ENCODE measurements at places on chromosomes 5 and 9.

DNA sequence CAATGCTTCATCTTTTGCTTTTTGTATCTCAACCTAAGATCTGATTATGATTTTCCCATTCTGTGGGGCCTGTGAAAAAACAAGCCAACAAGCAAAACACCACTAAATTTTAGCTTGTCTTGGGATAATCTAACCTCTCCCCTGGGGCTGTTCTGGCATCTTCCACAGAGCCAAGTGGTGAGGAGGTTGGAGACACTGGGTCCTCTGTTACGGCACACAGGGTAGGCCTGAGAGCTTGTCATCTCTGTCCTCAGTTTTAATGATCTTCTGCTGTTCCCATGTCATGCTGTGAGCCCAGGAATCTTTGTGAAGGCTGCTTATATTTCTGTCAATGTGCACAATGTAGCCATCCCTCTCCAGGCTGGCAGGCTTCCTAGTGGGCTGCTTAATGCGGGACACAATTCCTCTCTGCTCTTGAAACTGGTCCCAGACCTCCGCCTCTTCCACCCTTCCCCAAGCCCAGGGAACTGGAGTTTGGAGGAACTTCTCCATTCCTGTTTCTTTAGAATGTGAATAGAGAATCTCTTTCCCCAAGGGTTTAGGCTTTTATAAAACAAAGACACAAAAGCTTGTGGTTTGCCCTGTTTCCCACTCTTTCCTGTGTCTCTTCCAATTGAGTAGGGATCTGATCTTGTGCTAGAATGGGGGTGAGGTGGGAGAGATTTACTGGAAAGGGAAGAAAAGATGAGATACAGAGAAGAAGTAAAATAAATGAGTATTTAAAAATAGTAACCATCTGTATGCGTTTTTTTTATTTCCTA is 30.9 kb upstream of the SEMA6A start:
- no peak for DNase-seq

DNA sequence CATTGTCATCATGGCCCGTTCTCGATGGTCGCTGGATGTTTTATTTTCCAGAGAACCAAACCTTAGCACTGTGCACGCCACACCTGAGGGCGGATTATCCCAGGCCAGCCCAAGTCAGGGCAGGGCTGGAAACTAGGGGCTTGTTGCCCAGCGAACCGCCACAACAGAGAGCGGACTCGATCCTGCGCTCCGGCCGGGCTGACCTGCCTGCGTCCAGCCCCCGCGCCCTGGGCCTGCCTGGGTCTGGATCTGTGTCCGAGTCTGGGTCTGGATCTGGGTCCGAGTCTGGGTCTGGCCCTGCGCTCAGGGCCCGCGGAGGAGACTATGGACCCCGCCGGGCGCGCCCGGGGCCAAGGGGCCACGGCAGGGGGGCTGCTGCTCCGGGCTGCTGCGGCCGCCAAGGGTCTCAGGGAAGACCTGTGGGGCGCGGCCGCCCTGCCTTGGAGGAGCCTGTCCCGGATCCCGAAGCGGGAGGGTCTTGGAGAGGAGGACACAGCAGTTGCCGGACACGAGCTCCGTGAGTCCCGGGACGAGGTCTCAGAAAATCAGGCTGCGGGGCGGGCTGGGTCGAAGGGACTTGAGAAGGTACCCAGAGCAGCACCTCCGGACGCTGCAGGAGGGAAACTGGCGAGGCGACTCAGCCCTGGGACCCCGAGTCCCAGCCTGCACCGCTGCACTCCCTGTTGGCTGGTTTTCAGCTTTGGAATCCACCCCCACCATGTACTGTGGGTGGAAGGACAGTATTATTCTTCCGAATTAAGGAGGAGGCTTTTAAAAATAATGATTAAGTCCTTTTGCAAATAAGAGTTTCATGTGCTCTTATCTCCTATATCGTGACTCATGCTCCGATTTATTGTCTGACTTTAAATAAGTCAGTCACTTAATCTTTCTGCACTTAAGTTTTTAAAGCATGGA is at the start of gene ANKDD1B:
ANKDD1B (plus strand) TSS at position 143 of the 915 bp plus-strand sequence; CDS start at position 325, 182 bp downstream.
- no peak for DNase-seq

DNA sequence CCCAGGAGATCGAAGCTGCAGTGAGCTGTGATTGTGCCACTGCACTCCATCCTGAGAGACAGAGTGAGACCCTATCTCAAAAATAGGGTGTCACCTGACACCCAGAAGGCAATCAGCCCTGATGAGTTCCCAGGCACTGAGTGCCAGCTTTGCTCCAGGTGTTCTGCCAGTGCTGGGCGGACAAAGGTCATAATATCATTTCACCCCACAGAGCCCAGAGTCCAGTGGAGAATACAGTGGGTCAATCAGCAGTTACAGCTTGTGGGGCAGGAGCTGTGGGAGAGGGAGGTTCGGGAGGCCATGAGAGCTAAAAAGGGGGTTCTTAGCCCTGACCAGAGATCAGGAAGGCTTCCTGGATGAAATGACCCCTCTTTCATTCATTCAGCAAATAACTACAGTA is 24.4 kb upstream of the SH3RF2 start:
- DNase-seq: no peak

DNA sequence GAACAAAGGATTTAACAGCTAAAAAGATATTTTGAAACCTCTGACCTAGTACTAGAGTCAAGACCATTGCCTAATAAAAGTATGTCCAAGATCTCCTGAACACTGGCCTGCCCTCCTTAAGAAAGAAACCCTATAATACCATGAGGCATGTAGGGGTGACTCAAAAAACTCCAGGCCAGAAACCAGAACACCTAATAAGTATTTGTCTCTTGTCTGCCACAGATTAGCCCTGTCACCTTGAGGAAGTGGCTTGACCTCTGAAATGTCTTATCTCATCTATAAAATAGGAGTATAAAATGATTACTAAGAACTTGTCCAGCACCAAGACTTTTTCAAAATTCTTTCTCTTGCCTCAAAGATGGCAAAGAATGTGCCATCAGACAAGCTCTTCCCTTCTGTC is 125.5 kb upstream of the RASGRF2 start:
- no peak for DNase-seq

DNA sequence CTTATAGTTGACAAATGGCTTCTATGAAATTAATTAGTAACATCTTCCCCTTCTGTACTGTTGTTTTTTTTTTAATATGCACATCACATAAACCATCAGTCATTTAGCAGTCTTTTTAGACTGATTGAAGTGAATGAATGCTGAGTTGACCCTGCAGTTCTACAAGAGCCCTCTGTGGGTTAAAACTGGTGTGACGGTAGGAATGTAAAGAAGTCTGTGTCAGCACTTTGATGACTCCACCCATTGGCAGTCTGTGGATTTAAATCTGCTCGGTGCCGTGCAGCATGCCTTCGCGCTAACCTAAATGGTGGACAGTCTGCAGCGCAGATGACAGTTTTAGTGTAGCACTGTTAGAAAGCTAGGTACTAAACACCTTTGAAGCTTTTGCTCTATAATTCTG is 3.1 kb downstream of the GTF3C4 start:
- DNase-seq: no peak

GRCh38 chr5:83034528-83035207 is 42.5 kb downstream of the TMEM167A start:
- no peak for DNase-seq

- DNase-seq: no peak
These were observed 78.4 kb downstream of the EBF1 start for GRCh38 chr5:159021136-159021900.

DNA sequence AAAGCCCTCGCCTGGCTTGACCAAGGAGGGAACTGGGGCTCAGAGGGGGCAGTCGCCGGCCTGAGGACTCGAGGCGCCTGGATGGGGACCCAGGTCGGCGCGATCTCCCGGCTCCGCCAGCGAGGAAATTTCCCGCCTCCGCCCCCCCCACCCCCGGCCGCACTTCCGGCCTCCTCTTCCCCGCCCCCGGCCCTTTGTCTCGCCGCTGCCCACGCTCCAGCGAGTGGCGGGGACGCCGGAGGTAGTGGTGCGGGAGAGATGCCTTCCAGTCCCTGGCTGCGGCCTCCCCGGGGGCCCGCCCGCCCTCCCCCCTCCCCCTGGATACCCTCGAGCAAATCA is 448 bp upstream of the GPRIN1 start:
- no peak for DNase-seq
